Activated naive CD8-positive, alpha-beta T cell treated with anti-CD3 and anti-CD28 coated beads for 36 hours (primary cell): ENCODE measurements at places on chromosomes 11 and 22. TPM values are rescaled to one million over a fixed set of nuclear protein-coding genes. Genes with fewer than 3 reads are reported as not detected.

- H3K4me3 ChIP-seq, result no peak overlapping the region
- H3K27me3 ChIP-seq, result no peaks in the 10 kb centered on the region
- no peaks in the 10 kb centered on the region for H3K36me3 ChIP-seq
- H3K4me1 ChIP-seq, result no peaks in the 10 kb centered on the region
Observed at GRCh38 chr11:134340354-134340964, 8.7 kb downstream of the GLB1L2 start.

GRCh38 chr22:28736301-28737155, 5.1 kb downstream of the CHEK2 start:
- no peaks in the 10 kb centered on the region for H3K27me3 ChIP-seq
- H3K27ac ChIP-seq, result no peak overlapping the region
- H3K36me3 ChIP-seq, result peaks cover 2% of the 10 kb centered on the region
- H3K4me1 ChIP-seq, result peaks cover 6% of the 10 kb centered on the region

- no peaks in the 10 kb centered on the region for H3K27me3 ChIP-seq
- H3K36me3 ChIP-seq, result no peaks in the 10 kb centered on the region
- no peak for DNase-seq
- no peak overlapping the region for H3K27ac ChIP-seq
- H3K4me3 ChIP-seq, result no peak overlapping the region
- H3K4me1 ChIP-seq, result peaks cover 2% of the 10 kb centered on the region
Observed at GRCh38 chr22:20153945-20154344, 3.1 kb upstream of the CCDC188 start.

GRCh38 chr11:93652161-93652597, 9.3 kb upstream of the CEP295 start:
- no peak overlapping the region for H3K27ac ChIP-seq
- H3K4me1 ChIP-seq, result no peaks in the 10 kb centered on the region
- DNase-seq, result no peak
- no peaks in the 10 kb centered on the region for H3K36me3 ChIP-seq
- H3K4me3 ChIP-seq, result no peak overlapping the region
- no peaks in the 10 kb centered on the region for H3K27me3 ChIP-seq

DNA sequence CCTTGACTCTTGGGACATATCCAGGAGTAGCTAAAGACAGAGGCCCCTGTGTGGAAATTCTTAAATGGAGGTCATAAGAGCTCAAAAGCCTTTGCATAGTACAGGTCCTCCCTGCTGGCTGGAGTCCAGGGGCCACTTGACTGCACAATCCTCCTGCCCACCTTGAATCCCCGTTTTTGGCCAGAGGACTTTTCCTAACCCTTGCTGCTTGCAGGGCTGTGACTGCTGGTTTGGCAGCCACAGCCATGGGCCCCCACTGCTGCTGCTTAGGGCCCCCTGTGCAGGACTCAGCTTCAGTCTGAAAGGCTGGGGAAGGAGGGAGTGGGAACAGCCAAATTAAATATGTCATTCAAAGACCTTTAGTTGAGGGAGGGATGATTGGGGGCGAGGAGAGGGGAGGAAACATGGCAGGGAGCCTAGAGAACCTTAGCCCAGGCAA, 33.4 kb downstream of the ARHGAP1 start:
- H3K27ac ChIP-seq, result no peak overlapping the region
- H3K36me3 ChIP-seq, result peaks cover 20% of the 10 kb centered on the region

DNA sequence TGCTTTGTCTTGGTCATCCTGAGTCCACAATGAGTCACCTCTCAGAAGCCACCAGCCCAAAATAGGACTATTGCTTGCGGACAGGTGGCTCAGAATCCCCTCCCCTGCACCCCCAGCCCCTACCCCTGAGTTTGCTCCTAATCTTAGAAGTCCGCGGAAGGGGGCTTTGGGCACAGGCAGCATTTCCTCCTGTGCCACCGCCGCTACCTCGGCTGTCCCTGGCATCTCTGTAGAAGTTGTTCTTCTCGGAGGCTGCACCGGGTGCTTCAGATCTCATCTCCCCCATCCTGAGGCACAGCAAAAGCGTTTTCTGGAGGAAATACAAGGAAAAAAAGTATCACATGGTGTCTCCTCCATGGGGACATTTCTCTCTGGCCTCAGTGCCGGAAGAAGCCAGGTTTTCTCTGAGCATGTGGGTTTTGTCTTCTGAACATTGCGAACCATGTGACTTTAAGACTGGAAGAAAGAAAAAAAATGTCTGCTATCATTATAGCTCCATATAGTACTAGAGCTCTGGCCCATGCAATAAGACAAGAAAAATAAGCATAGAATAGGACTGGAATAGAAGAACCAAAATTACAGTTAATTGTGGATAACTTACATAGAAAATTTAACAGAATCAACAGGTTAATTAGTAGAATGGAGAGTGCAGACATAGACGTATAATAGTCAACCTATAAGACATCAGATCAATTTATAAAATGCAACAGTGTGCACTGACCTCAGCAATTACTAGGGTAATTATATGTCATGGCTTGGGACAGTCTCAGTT, 63.2 kb downstream of the SHISAL1 start:
- H3K36me3 ChIP-seq, result peaks cover 4% of the 10 kb centered on the region
- H3K27ac ChIP-seq, result no peak overlapping the region
- DNase-seq, result no peak
- no peak overlapping the region for H3K4me3 ChIP-seq
- no peaks in the 10 kb centered on the region for H3K27me3 ChIP-seq
- no peaks in the 10 kb centered on the region for H3K4me1 ChIP-seq

DNA sequence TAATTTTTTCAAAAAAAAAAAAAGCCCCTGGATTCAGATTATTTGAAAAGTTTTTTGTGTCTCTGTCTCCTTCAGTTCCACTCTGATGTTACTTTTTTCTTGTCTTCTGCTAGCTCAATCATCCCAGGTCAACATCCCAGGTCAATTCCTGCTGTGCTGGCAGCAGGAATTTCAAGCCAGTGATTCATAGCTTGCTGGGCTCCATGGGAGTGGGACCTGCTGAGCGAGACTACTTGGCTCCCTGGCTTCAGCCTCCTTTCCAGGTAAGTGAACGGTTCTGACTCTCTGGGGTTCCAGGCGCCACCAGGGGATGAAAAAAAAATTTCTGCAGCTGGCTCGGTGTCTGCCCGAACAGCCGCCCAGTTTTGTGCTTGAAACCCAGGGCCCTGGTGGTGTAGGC, 31.4 kb downstream of the PLAAT5 start:
- no peaks in the 10 kb centered on the region for H3K36me3 ChIP-seq
- peaks cover 3% of the 10 kb centered on the region for H3K27me3 ChIP-seq
- H3K27ac ChIP-seq, result no peak overlapping the region
- DNase-seq, result no peak
- H3K4me3 ChIP-seq, result no peak overlapping the region

- peaks cover 3% of the 10 kb centered on the region for H3K27me3 ChIP-seq
- H3K4me3 ChIP-seq, result no peak overlapping the region
- H3K27ac ChIP-seq, result no peak overlapping the region
- no peaks in the 10 kb centered on the region for H3K4me1 ChIP-seq
- no peaks in the 10 kb centered on the region for H3K36me3 ChIP-seq
Observed at GRCh38 chr11:8826901-8827560, 84.0 kb upstream of the AKIP1 start.

DNA sequence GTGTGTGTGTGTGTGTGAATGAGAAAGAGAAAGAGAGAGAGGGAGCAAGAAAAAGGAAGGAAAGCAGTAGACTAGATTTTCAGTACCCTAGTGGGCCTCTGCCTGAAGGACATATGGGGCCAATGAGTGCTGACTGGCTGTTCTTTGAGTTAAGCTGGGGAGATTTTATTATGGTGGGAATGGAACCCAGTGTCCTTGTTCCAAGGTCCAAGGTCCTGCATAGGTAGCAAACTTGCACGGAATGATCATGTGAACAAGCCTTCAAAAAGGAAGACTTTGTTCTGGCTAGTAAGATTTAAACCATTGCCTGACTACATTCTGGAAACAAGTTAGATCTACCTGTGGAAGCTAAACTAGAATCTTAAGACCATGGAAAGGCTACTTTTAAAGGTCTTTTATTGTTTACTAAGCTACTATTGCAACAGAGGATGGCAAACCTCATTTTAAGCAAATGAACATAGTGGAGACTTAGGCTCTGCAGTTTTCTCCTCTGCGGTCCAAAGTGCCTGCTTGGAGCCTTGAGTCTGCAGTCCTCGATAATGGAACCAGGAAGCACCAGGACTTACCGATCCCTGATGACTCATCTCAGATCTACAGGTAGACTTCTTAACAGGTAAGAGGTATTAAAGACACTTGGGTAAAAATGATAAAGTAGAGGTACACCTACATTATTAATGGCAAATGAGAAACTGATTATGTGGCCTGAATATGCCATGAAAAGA, 10.2 kb upstream of the GRAMD1B start:
- peaks cover 40% of the 10 kb centered on the region for H3K27me3 ChIP-seq
- H3K27ac ChIP-seq, result no peak overlapping the region
- no peaks in the 10 kb centered on the region for H3K4me1 ChIP-seq
- H3K36me3 ChIP-seq, result no peaks in the 10 kb centered on the region
- no peak overlapping the region for H3K4me3 ChIP-seq

DNA sequence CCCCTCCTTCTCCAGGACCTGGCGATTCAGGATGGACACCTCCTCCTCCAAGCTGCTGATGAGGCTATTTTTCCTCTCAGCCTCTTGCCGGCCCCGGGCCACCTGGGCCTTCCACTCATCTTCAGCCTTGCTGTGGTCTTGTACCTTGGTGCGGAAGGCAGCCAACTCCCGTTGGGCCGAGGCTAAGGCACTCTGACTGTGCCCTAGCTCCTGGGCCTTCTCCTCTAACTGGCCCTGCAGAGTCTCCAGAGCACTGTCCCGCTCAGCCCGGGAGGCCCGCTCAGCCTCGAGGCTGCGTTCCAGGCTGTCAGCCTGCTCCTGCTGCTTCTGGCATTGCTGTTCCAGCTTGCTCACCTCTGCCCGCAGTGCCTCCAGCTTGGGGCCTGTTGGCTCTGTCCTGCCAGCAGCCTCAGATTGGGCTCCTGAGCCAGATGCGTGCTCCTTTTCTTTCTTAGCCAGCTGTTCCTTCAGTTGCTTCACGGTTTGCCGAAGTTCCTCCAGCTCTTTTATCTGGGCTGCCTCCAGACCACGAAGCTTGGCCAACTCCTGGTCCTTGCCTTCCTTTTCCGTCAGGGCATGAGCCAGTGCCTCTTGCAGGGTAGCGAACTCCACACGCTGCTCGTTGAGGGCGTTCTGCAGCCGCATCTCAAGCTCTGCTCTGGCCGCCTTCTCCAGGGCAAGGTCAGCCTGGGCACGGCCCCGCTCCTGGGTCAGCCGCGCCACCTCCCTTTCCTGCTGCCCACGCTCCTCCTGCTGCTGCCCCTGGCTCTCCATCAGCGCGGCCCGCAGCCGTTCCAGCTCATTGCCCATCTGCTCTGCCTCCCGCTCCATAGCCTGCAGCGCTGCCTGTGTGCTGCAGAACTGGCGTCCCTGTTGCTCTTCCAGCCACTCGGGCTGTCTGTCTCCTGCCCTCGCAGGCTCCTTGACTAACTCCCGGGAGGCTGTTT, 15.3 kb downstream of the IL18BP start:
- peak overlapping the region; percentile 63 for H3K27ac ChIP-seq
- H3K36me3 ChIP-seq, result peaks cover 19% of the 10 kb centered on the region
- no peaks in the 10 kb centered on the region for H3K27me3 ChIP-seq
- no peak for DNase-seq
- no peaks in the 10 kb centered on the region for H3K4me1 ChIP-seq

DNA sequence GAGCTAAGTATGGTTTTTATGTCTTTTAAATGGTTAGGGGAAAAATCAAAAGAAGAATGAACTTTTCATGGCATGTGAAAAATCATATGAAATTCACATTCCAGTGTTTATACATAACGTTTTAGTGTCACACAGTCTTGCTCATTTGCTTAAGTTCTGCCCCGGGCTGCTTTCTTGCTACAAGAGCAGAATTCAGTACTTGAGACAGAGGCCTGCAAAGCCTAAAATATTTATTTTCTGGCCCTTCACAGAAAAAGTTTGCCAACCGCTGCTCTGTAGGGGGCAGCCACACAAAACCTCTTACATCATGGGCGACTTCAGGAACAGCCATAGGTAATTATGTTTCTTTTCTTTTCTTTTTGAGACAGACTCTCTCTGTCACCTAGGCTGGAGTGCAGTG, 1.0 kb upstream of the ATG2A start:
- DNase-seq, result no peak
- peaks cover 21% of the 10 kb centered on the region for H3K4me1 ChIP-seq
- H3K4me3 ChIP-seq, result peak overlapping the region; percentile 88

DNA sequence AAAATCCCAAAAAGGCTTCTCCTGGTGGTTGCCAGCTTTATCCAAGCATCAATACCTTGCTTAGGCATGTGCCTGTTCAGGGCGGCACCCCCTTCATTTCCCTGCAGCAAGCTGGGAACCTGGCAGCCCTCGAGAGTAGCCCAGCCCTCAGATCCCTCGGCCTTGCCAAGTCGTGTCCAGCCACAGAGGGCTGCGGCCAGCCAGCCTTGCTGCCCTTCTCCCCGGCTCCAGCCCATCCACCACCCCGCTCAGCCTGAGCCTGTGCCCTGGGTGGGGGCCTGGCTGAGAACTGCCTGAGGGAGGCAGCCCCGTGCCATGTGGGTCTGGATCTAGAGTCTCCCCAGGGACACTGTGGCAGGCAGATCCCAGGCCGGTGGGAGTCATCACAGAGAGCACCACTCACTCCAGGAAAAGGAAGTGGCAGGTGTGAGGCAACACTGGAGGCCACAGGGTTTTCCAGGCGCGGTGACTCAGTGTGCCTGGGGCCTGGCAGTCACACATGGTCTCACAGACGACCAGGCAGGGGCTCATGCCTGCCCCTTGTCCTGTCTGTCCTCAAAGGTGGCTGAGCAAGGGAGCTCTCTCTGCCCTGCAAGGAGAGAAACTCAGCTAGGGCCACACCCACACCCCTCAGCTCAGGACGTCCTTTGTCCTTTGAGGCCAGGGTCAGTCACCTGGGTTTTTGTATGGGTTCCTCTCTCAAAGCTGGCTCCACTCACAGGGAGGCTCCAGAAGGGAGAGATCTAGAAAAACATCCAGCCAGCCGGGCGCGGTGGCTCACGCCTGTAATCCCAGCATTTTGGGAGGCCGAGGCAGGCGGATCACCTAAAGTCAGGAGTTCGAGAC, 12.2 kb upstream of the CDC42BPG start:
- peak overlapping the region; percentile 58 for H3K4me3 ChIP-seq
- peak; percentile 80 for DNase-seq
- H3K36me3 ChIP-seq, result peaks cover 72% of the 10 kb centered on the region

DNA sequence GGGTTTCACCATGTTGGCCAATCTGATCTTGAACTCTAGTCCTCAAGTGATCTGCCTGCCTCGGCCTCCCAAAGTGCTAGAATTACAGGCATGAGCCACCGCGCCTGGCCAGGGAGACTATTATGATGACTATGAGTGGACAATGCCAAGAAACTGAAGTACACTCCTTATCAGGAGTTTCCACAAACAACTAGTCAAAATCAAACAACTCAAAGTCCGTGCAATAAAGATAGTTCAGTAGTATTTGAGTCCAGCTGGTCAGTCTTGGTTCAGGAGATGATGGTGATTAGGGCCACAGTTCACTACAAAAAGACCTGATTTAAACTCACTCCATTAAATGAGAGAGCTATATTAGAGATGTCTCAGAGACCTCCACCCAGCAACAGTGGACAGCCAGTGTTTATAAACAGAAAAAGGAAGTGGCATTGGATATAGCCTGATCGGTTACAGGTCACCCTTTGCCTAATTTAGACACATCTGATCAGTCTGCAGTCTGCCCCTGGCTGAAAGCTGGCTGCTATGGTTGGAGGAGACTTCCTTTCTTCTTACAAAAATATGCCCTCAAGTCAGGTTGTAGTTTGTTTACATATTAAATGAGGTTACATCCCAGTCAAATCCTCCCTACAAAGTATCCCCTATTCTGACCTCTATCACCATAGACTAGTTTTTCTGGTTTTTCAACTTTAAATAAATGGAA, 17.0 kb downstream of the CD3E start:
- H3K4me3 ChIP-seq, result no peak overlapping the region
- H3K27me3 ChIP-seq, result no peaks in the 10 kb centered on the region

Gene OR4D5
- not detected for total RNA-seq

Gene LDHAL6A
- total RNA-seq, result not detected

Gene ZNF214
- total RNA-seq, result not detected

Gene SYT13
- not detected for total RNA-seq

Gene GAS2
- total RNA-seq, result 1.9 TPM

Gene DDX10
- total RNA-seq, result 55.7 TPM
